ENCODE measurements at places on chromosomes 2 and 18.

DNA sequence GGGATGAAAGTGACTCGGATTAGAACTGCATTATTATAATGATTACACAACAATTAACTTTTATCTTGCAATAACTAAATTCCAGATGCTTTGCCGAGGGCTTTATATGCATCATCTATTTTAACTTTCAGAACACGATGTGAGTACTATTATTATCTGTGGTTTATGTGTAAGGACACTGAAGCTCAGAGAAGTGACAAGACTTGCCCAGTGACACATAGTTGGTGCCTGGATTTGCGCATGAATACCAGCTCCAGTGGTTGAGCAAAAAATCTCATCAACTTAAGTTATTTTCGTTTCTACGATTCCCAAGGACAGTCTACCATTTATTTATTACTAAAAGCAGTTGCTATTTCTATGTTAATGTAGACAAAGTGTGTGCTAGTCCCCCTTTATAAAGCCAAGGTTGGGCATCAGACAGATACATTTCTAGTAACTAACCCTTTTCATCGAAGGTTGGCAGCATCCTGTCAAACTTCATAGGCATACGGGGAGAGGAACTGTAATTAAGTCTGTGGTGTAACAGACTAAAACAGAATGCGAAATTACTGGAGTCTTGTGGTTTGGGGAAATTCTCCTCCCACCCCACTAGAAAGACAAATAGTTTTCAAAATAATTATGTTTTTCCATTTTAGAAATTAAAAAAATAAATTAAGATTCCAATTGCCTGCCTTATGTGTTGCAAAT lies 73.2 kb upstream of the BOD1L2 start:
- DNase-seq = no peak

DNA sequence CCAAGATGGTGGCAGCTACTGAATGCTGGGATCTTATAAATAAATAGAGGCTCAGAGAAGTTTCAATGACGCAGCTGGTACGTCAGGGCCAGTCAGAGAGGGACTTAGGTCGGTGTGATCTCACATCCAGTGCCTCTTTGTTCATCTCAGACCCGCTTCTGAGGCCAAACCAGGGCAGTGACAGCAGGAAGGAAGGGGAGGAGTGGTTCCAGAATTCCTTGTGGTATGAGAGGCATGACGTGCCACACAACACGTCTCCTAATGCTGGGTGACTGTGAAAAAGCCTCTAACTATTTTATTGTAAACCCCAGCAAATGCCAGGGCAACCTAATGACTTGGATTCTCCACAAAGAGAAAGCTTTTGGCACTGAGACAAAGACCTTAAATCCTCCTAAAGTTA lies 423.3 kb downstream of the LPIN1 start:
- no peak for DNase-seq

DNA sequence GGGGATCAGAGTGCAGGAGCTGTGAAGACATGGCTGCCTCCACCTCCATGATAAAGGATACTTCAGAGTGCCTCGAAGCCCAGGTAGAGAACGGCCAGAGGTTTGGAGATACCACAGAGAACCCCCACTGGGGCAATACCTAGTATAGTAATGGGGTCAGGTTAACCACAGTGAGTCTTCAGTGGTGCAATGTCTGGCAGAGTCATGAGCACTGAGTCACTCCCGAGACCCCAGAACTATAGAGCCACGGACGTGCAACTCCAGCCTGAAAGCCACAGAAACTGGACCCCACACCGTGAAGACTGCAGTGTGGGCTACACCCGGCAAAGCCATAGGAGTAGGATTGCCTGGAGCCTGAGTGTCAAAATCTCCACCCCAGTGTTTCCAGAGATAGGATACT lies 746.6 kb downstream of the CBLN2 start:
- DNase-seq = no peak

- no peak for DNase-seq
Measured at GRCh38 chr2:74426181-74426758, 4.7 kb downstream of the WDR54 start.

DNA sequence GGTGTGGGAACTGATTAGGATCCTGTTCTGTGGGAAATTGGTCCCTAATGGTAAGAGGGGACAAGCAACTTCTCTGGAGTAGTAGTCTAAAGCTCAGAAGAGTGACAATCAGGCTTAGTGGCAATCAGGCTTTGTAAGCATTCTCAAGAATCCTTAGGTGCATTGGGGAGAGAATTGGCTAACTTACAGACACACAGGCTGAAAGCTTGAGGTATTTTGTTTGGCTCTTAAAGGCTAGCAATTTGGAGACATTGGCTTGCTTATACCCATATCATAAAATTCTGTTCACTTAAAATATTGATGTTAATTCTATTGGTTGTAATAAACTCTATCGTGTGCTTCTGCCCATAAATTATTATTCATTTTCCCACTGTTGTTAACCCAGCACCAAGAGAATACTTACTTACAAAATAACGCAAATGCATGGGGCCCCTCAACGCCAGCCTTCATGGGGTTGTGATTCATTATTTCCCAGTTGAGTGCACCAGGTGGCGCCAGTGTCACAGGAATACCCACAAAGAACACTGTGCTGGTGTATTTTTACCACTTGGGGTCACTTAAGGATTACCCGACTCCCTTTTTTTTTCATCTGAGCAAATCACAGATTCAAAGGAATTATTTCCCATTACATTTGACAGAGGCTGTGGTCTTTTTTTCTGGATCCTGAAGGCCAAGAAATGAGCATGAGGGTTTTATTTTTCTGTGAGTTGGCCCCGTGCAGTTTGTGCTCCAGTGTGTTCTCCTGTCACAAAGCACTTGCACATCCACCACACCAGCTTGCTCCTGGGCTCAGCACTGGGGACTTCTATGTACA lies 45.5 kb downstream of the DDX1 start:
- DNase-seq = peak; percentile 68

GRCh38 chr2:7029291-7030059 lies 112.3 kb downstream of the RNF144A start:
- DNase-seq = no peak

DNA sequence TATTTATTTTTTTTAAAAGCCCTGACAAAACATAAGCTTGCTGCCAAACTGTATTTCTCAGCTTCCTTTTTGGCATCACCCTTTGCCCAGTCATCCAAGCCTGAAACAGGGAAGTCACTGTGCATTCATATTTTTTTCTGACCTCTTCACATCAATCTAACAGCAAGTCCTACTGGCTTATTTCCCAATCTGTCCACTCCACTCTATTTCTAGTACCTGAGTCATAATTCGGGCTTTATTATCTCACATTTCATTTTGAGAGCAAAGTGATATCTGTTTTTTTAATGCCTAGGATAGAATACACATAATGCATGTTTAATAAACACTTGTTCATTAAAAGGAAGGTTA lies 5.1 kb downstream of the HNMT start:
- no peak for DNase-seq

DNA sequence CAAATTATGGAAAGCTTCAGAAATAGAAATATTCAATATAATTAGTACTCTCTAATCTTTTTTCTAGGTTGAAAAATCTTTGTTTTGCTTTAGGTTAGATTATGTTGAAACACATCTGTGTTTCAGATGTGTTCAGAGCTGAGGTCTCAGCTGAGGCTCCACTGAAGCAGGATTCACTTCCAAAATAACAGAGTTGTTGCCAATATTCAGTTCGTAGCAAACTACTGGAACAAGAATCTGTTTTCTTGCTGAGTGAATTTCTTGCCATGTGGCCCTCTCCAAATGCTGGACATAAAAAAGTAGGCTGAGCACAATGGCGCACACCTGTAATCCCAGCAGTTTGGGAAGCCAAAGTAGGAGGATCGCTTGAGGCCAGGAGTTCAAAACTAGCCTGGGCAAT lies 8.7 kb downstream of the PHOSPHO2 start:
- DNase-seq = no peak

- no peak for DNase-seq
Measured at GRCh38 chr2:113937501-113937900, 47.6 kb downstream of the ACTR3 start.

GRCh38 chr2:42238644-42239288 lies 69.6 kb downstream of the EML4 start:
- DNase-seq = no peak

DNA sequence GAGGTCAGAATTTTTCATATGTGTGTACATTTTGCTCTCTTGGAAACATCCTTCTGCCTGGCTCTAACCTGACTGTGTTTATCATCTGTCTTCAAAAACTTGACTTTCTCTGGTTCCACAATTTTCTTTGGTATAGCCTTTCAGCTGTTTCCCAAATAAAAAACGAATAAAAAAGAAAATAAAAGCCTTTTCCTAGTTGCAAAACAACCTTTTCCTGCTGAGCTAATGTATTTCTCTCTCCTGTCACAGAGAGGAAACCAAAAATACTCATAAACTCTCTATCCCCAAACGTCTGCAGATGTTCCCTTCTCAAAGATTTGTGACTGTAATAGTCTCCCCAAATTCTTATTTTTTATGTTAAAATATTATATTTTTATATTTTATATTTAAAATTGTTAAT lies 505.3 kb upstream of the SLC39A10 start:
- DNase-seq = no peak

- DNase-seq = no peak
Measured at GRCh38 chr18:7896161-7896560, 329.0 kb downstream of the PTPRM start.

- DNase-seq = no peak
Measured at GRCh38 chr2:8564475-8564874, 117.4 kb upstream of the ID2 start.

GRCh38 chr2:200320344-200320743 lies 13.9 kb downstream of the SPATS2L start:
- DNase-seq = no peak

- DNase-seq = no peak
Measured at GRCh38 chr2:201403880-201404279, 46.7 kb upstream of the FLACC1 start.

DNA sequence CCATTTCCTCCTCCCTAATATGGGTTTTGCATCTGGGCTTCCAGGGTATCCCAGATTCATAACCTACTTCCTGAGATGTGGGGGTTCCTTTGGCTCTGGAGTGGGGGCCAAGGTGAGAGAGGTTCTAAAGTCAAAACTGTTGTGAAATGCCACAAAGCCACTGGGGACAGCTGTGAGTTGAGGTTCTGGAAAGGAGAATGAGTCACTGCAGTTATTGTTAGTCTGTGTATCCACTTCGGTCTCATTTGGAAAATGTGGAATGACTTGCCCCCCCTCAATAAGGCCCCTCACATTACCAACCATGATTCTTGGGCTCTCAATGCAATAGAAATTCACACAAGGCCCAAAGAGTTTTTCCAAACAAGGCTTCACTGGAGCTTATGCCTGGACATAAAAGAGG lies 51.1 kb upstream of the LGALSL start:
- DNase-seq = no peak

DNA sequence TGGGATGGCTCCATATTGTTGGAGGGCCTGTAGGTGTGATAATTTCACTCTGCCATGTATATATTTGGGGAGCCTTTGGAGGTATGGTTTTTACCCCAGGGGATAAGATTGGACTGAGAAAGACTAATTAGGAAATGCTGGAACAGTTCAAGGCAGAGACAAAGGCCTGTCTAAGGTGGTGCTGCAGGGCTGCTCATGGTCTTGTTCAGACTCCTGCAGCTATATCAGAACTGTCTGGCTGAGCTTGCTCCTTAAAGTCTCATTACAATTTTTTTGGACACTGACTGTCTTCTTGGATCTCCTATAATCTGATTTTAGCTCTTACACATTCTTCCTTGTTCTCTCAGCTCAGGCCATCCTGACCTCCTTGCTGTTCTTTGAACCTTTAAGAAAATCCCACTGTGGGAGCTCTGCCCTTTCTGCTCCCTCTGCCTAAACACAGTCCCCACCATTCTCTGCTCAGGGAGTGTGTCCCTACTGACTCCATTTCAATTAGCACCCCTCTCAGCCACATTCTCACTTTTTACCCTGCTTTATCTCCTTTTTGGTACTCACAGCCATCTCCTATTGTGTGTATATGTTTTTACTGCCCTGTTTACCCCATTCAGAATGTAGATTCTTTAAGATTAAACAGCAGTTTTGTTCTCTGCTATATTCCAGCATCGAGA lies 468.7 kb upstream of the FANCL start:
- no peak for DNase-seq
